ENCODE measurements at places on chromosomes 13 and 19.

DNA sequence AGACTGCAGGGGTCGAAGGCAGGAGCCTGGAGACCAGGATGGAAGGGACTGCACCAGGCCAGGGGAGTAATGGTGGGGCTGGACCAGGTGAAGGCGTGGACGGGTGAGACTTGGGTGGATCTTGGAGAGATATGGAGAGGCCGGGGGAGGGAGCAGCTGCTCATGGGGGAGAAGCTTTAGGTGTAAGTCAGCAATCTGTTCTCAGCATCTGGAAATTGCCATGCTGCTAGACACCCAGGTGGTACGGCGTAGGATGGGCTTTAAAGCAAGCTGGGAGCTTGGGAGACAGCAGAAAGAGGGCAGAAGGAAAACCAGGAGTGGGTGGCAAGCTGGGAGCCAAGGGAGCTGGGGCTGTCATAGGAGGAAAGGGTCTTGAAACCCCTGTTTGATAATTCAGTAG is 3.0 kb downstream of the CERS4 start:
- DNase-seq = no peak

GRCh38 chr13:19618977-19619376 is 14.5 kb upstream of the MPHOSPH8 start:
- DNase-seq = no peak

DNA sequence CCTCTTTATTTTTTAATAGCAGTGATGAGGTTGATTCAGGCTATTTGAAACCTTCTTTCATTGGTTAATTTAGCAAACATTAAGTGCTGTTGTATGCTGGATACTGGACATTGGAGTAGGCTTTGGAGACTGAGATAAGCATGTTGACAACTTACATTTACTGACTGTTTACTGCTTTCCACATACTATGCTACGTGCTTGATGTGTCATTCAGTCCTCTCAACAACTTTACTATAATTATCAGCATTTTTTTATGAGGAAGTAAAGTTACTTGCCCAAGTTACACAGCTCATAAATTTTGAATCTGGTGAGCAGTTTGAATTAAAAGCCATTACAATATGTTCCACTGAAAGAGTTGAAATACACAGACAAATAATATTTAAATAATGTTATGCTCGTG is 83.8 kb downstream of the GJA3 start:
- no peak for DNase-seq

DNA sequence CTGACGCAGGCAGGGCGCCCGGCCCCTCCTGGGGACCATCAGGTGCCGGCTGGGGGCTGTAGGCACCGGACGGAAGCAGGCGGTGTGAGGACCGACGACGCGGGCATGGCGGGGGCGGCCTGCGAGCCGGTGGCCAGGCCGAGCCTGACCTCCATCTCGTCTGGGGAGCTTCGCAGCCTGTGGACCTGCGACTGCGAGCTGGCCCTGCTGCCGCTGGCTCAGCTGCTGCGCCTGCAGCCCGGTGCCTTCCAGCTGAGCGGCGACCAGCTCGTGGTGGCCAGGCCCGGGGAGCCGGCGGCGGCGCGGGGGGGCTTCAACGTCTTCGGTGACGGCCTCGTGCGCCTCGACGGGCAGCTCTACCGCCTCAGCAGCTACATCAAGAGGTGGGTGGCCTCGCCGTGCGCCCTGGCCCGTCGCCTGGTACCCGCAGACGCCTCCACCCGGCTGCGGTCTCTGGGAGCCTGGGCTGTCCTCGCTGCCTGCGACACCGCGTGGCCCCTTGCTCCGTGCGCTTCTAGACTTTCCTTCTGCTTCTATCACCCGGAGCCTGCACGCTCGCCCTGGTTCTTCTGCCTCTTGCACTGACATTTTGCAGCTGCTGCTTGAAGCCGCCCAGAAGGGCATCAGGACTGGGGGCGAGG is 460 bp downstream of the MEDAG start:
- no peak for DNase-seq

GRCh38 chr19:12711187-12711586 is 12.5 kb downstream of the TNPO2 start:
- DNase-seq = no peak

- DNase-seq = no peak
Measured at GRCh38 chr13:44197791-44198770, 175.5 kb upstream of the SERP2 start.

DNA sequence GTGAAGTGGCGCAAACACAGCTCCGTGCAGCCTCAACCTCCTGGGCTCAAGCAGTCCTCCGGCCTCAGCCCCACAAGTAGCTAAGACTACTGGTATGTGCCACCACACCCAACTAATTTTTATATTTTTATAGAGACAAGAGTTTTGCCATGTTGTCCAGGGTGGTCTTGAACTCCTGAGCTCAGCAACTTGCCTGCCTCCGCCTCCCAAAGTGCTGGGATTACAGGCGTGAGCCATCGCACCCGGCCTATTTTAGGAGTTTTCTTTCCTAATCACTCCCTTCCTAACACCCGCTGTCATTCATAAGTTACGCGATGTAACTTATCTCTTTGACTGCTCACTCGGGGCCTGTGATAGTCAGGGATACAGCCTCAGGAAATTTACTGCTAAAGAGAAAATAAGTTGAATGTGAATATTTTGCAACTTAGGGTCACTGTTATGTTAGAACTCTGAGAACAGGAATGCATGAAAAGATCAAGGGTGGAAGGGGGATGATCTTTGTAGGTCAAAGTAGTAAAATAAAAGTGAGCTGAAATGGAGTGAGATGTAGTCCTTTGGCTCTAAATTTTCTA is 140.3 kb downstream of the DCT start:
- DNase-seq = no peak

DNA sequence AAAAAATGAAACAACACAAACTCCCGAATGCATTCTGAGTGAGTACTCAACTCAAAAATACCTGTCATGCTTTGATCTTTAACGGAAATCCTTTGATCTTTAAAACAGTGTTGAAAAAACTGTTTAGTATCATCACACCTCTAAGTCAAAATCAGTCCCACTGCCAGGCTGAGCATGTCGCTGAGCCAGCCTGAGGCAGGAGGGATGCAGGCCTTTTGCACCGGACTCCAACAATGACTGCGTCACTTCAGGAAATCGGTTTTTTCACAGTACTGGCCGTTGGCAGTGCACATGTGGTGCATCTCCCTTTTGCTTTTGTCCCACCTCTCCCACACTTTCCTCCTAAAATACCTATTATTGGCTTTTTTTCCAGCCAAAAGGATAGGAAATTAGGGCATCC is 78.2 kb downstream of the SHISA2 start:
- DNase-seq = peak; percentile 53

GRCh38 chr19:36182612-36183244 is 30.5 kb upstream of the COX7A1 start:
- no peak for DNase-seq

- no peak for DNase-seq
Measured at GRCh38 chr13:20398459-20398858, 127.2 kb downstream of the CRYL1 start.

DNA sequence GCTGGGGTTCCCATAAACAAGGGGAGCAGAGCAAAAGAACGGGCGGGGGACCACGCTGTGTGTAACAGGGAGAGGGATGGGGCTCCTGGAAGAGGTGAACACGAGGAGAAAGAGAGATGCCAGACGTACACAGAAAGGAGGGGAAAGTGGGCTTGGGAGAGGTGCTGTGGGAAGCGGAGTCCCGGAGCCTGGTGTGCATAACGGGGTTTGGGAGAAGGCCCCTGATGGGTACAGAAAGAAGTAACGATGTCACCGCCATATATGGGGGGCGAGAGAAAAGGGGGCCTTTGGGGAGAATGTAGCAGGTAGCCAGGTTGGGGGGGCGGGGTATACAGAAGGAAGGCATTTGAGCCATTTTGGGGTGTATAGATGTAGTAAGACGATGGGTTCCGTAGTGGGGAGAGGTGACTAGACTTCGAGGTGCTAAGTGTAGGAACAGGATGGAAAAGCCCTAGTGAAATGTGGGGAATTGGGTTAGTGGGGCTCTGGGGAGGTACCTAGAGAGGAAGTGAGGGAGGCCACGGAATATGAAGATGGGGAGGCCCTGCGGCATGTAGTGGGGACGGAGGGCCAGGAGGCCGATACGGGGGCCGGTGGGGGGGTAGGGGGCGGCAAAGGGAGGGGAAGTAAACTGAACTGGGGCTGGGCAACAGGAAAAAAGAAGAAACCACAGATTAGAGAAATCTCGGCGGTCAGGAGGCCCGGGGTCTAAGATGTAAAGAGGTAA is 787 bp downstream of the ZNF580 start:
- DNase-seq = peak; percentile 54

- no peak for DNase-seq
Measured at GRCh38 chr13:50241479-50241878, 226.2 kb downstream of the KCNRG start.

- no peak for DNase-seq
Measured at GRCh38 chr13:28716511-28716910, 2.3 kb downstream of the SLC46A3 start.

GRCh38 chr19:15251749-15252397 is 19.6 kb upstream of the EPHX3 start:
- no peak for DNase-seq

DNA sequence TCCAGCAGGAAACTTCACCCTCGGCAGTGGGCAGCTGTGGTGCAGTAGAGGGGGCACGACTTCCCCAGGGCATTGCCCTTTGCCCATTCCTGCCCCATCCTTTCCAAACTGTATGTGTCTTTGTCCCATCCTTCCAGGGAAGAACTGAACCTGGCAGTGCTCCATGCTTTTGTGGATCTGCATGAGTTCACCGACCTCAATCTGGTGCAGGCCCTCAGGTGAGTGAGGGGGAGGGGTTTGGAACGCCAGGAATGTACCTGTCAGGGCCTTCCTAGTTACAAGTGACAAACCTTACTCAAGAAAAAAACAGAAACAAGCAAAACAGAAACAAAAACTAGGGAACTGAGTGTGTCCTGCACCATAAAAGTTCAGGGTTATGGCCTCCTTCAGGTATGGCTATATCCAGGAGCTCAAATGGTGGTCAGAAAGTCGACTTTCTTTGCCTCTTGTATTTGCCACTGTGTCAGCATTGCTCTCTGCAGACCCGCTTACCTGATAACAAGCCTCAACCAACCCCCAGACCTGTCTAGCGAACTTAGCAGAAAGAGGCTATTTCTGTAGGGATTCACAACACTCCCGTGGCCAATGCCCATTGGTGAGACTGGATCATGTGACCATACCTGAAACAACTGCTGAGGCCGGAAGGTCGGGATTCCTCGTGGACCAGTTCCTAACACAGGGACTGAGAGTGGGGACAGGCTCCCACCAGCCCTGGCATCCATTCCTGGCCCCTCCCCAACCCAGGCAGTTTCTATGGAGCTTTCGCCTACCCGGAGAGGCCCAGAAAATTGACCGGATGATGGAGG is 4.2 kb downstream of the CYTH2 start:
- DNase-seq = no peak

DNA sequence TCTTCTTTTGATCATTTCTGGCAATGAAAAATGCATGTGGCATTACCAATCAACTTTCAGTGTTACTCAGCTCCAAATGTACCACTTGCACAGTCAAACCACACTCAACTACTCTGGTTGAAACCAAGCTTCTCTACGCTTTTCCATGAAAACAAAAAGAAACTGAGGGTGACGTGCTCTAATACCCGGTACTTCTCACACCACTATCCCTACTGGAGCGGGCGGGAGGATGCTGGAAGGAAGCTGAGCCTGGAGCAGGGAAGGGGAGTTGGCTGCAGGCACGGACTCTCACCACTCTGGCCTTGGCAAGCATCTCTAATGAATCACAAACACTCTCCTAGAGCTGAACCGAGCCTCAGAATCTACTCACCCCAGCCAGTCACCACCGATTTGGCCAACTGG is 48.2 kb downstream of the STK24 start:
- DNase-seq = no peak

DNA sequence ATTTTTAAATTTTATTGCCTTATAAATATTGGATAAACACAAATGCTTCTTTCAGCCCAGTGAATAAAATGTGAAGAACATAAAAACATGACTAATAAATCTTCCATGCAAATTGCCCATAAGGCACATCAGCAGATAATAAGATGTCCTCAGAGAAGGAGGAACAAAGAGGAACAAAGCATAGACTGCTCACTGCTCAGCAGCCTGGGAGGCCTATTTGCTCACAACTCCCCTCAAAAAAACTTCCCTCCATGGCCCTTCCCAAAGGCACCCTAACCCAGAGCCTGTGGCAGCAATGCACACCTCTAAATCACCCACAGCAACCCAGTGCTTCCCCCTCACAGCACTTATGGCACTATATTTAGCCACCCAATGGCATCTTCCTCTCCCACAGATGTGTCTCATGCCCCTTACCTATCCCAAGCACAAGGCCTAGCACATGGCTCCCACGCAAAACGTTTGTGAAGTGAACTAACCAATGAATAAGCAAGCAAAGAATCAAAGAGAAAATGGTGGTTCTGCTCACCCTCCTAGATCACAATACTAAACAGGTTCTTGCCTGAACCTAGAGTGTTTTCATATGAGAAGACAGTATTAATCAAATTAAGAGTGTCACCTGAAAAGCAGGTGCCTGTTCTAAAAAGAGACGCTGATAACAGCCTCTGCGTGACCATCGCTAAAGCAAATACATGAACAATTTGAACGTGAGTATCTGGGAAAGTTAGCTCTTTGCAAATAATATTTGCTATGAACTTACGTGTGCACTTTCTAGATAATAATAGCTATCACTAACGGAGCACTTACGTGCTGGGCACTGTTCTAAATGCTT is 96.9 kb downstream of the TBC1D4 start:
- DNase-seq = no peak

DNA sequence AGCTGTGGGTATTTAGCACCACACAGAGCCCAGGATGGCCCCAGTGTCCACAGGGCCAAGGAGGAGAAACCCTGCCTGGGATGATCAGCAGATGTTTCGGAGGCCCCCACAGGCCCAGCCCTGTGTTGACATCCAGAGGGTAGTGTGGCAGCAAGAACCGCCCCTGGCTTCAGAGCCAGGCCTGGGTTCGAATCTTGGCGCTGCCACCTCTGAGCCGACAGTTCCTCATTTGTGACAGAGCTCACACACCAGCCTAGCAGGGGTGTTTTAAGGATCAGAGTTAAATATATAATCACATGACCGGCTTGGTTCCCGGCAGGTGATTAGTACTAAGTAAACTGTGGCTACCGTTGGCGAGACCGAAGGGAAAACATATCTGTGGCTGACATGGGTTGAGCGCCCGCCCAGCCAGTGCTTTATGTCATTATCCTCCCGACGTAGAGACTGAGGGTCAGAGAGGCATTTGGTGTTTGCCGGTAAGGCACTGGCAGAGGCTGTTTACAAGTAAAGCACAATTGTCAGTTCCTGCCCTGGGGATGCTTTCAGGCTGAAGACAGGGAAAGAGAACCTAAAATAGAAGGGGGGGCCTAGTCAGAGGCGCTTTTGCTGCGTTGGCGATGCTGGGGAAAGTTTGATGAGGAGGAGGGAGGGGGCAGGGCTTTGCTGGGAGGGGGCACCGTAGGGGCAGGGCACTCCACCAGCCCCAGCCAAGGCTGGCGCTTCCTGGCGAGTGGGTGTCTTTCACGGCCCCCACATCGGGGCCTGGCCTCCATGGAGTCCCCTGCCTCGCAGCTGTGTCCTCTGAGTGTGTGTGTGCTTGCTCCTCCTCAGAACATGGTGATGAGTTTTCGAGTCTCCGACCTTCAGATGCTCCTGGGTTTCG is 4.8 kb downstream of the PIAS4 start:
- no peak for DNase-seq

GRCh38 chr13:33032037-33032625 is 15.9 kb downstream of the KL start:
- DNase-seq = no peak

All from CD4-positive, alpha-beta T cell treated with Interleukin-4 for 1 hour (primary cell).